Effector memory CD8-positive, alpha-beta T cell (primary cell): ENCODE measurements at places on chromosomes 13 and 19.

- no peak for DNase-seq
- H3K4me1 ChIP-seq: no peaks in the 10 kb centered on the region
- H3K27ac ChIP-seq: no peak overlapping the region
- peaks cover 5% of the 10 kb centered on the region for H3K36me3 ChIP-seq
Observed at GRCh38 chr13:53124623-53125022, 96.0 kb downstream of the OLFM4 start.

DNA sequence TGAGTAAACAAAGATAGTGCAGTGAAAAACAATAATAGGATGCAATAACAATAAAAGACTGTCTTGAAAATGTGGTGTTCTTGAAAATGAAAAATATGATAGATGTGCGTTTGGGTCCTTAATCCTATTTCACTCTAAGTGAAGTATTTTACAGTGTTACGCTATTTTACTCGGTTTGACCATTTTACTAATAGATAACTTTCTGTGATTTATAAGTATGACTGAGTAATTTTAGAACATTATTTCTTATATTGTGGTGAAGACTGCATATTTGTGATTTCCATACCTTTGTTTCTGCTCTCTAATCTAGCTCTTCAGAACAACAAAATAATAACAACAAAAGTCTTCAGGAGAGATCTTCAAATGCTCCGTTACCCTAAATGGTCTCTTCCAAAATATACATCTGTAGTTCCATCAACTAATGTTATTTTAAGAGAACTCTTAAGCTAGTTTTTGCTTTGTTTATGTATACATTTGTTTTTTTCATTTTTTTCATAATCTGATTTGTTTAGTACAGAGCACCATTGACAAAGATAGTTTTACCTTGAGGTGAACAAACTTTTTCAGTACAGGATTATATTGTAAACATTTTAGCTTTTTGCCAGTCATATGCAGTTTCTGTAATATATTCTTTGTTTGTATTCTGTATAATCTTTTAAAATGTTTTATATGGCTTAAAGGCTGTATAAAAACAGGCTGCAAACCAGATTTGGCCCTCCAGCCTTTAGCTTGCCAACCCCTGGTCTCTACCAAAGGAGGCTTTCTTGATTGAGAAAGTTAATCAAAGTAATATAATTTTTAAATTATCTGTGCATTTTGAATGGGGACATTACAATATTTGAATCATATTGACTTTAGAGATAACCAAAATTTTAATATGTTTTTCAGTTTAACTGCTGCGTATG, 1572.7 kb upstream of the PRR20A start:
- no peak overlapping the region for H3K27ac ChIP-seq
- H3K4me1 ChIP-seq: no peaks in the 10 kb centered on the region
- H3K27me3 ChIP-seq: no peaks in the 10 kb centered on the region
- H3K4me3 ChIP-seq: no peak overlapping the region

DNA sequence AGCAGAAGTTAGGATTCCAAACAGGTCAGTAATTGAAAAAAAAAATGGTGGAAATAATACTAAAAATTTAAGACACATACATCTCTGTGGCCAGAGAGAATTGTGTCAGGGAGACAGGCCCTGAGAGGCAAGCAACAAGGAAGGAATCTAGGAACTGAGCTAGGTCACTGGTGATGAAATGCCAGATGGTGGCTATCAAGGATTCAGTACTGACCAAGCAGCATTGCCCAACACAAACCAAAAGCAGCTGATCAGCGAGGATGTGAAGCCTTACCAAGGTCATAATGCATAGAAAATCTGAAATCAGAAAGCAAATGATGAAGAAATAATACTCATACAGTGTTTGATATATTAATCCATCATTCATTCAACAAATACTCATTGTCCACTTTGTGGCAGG, 905.0 kb downstream of the GPC5 start:
- no peak for DNase-seq
- H3K4me3 ChIP-seq: no peak overlapping the region
- no peaks in the 10 kb centered on the region for H3K4me1 ChIP-seq
- H3K27me3 ChIP-seq: no peaks in the 10 kb centered on the region

DNA sequence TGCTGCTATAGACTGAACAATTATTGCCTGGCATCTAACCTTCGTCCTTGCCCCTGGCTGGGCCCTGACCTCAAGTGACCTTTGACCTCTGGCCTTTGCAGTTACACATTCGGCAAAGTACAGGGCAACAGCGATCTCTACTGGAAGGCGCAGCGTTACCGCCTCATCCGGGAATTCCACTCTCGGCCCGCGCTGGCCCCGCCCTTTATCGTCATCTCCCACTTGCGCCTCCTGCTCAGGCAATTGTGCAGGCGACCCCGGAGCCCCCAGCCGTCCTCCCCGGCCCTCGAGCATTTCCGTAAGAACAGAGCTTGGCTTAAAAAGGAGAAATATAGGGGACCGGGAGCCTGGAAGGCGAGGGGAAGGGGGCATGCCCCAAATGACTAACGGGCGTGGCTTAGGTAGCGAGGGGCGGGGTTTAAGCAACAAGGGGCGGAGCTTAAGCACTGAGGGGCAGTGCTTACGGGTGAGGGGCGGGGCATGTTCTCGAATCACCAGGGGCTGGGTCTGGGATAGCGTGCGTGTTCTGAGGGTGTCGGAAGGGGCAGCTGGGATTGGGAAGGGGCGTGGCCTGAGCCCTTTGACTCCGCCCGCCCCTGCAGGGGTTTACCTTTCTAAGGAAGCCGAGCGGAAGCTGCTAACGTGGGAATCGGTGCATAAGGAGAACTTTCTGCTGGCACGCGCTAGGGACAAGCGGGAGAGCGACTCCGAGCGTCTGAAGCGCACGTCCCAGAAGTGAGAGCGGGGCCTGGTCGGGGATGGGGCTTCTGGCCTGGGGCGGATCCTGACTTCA, 52.7 kb downstream of the TRPM4 start:
- DNase-seq: peak; percentile 21
- peaks cover 8% of the 10 kb centered on the region for H3K4me1 ChIP-seq
- no peaks in the 10 kb centered on the region for H3K36me3 ChIP-seq
- peaks cover 8% of the 10 kb centered on the region for H3K27me3 ChIP-seq

DNA sequence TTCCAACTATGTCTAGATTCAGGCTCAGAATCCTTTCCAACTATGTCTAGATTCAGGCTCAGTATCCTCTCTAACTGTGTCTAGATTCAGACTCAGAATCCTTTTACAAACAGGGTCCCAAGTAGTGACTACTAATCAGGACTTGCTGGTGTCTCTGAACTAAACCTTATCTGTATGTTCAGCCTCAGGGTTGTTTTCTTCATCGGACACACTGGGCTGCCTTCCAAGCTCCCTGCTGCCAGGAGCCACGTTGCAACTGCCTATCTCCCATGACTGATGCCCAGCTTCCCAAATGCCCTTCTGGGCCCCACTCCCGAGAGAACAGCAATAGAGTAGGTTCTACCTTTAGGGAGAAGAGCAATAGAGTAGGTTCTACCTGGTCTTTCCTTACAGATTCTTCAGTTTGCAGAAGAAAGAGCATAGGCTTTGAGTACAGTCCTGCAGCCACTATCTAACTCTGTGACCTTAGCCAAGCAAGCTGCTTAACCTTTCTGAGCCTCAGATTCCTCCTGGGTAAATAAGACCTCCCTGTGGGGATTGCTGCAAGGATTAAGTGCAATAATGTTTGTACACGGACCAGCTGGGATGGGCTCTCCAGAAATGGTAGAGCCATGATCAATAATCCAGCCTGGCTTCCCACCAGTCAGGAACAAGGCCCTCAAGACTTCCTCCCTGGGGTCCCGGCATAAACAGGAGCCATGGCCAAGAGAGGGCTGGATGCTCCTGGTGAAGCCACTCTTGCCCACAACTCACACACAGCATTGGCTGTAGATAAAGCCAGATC, 61.5 kb downstream of the ZIC5 start:
- no peak overlapping the region for H3K4me3 ChIP-seq
- peaks cover 34% of the 10 kb centered on the region for H3K27me3 ChIP-seq
- no peak overlapping the region for H3K27ac ChIP-seq
- DNase-seq: no peak
- H3K36me3 ChIP-seq: no peaks in the 10 kb centered on the region

DNA sequence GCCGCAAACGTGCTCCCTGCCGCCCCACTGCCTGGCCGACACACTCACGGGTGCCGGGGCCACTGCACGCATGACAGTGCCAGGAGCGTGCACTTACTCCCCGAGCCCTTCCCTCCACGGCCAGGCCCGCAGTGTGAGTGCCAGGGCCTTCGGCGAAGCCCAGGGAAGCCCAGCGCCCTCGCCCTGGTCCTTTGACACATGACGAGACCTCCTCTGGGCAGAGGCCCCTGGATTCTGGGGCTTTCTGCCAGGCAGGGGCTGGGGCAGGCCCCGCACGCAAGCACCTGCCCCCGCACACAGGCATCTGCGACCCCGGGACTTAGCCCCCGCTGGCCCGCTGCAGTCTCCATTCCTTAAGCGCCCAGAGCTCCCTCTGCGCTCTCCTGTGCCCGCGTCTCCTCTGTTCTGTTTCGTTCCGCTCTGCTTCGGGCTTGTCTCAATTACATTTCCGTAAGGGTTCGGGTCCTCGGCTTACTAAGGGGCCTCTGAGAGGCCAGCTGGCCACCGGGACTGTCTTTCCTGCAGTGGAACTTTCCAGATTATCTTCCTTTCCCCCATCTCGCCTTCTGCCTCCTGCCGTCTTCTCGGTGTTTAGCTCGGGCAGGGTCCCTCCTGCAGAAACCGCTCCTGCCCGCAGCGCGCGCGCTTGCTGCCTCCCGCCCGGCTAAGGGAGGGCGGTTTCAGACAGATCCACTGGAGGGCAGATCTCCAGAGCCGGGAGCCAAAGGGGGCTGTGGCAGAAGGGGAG, 98.8 kb downstream of the ING1 start:
- no peak for DNase-seq
- no peaks in the 10 kb centered on the region for H3K36me3 ChIP-seq
- peak overlapping the region; percentile 60 for H3K4me3 ChIP-seq
- H3K27me3 ChIP-seq: peaks cover 47% of the 10 kb centered on the region

DNA sequence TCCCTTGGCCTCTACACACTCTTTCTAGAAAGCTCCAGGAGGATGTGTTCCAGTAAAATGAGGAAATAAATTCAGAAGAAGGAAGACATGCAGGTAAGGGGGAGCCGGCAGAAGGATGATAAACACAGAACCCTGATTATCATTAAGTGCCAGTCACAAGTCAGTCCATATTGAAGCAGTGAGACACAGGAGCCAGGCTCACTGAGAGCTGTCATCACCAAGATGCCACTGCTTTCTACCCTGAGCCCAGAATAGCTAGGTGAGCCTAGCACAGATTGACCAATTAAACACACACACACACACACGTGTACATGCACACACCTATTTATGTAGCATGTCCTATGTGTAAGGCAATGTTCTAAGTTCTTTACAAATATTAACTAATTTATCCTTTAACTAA, 211.4 kb upstream of the IPO5 start:
- no peaks in the 10 kb centered on the region for H3K27me3 ChIP-seq
- H3K27ac ChIP-seq: no peak overlapping the region
- H3K4me3 ChIP-seq: no peak overlapping the region
- H3K36me3 ChIP-seq: no peaks in the 10 kb centered on the region
- H3K4me1 ChIP-seq: no peaks in the 10 kb centered on the region
- no peak for DNase-seq

DNA sequence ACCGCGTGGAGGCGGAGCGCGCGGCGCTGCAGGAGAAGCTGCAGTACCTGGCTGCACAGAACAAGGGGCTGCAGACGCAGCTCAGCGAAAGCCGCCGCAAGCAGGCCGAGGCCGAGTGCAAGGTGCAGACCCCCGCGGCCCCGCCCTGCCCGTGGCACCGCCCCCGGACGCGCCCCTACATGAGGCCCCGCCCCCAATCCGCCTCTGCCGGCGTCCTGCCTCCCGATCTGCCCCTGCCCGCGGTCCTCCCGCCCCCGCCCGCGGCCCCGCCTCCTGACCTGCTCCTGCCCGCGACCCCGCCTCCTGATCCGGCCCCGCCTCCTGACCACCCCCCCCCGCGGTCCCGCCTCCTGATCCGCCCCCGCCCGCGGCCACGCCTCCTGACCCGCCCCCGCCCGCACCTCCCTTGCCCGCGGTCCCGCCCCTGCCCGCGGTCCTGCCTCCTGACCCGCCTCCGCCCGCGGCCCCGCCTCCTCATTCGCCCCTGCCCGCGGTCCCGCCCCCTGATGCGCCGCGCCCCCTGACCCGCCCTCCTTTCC, 11.7 kb downstream of the PRR36 start:
- peaks cover 52% of the 10 kb centered on the region for H3K27me3 ChIP-seq
- H3K4me3 ChIP-seq: peak overlapping the region; percentile 54
- H3K36me3 ChIP-seq: peaks cover 6% of the 10 kb centered on the region

DNA sequence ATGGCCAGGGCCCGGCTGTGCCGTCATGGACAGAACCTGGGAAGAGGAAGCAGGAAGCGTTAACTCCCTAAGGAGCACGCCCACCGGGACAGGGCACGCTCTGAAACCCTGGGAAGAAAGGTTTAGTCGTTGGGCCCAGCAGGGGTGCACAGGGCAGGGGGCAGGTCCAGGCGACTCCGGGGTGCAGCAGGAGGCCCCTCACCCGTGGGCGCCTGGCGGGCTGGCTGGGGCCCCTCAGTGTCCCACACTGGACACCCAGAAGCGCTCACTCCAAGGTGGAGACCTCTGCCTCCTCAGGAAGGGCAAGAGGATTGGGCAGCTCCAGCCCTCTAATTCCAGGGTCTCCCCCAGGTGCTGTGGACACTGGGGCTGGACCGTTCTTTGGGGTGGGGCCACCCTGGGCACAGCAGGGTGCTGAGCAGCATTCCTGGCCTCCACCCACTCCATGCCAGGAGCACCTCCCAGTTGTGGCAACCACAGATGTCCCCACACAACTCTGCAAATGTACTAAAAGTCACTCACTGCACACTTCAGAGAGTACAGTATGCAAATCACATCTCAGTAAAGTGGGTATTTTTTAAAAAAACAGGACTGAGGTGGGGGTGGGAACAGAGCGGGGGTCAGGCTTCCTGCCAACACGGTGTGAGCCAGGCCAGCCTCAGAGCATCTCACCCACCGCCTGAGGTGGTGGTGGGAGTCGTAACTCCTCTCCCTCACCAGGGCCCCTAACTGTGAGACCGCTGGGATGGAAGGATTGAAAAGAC, 35.2 kb downstream of the PIP5K1C start:
- H3K36me3 ChIP-seq: peaks cover 10% of the 10 kb centered on the region
- no peaks in the 10 kb centered on the region for H3K27me3 ChIP-seq
- H3K4me1 ChIP-seq: peaks cover 13% of the 10 kb centered on the region

GRCh38 chr13:56953965-56954364, 186.8 kb upstream of the PRR20A start:
- no peaks in the 10 kb centered on the region for H3K36me3 ChIP-seq
- no peaks in the 10 kb centered on the region for H3K27me3 ChIP-seq
- no peak overlapping the region for H3K27ac ChIP-seq
- no peak for DNase-seq
- H3K4me1 ChIP-seq: no peaks in the 10 kb centered on the region
- H3K4me3 ChIP-seq: no peak overlapping the region

- peaks cover 11% of the 10 kb centered on the region for H3K27me3 ChIP-seq
- peak overlapping the region; percentile 81 for H3K27ac ChIP-seq
- peak; percentile 92 for DNase-seq
- H3K4me3 ChIP-seq: peak overlapping the region; percentile 85
Observed at GRCh38 chr19:1239796-1240737, 1.5 kb upstream of the ATP5F1D start.

GRCh38 chr19:46191972-46192371, 37.6 kb upstream of the IGFL1 start:
- no peaks in the 10 kb centered on the region for H3K36me3 ChIP-seq
- H3K4me1 ChIP-seq: no peaks in the 10 kb centered on the region
- H3K27me3 ChIP-seq: peaks cover 81% of the 10 kb centered on the region
- DNase-seq: no peak
- no peak overlapping the region for H3K27ac ChIP-seq

GRCh38 chr13:100440751-100441425, 147.7 kb downstream of the GGACT start:
- DNase-seq: no peak
- H3K36me3 ChIP-seq: no peaks in the 10 kb centered on the region
- H3K27ac ChIP-seq: no peak overlapping the region
- H3K4me1 ChIP-seq: peaks cover 3% of the 10 kb centered on the region
- no peaks in the 10 kb centered on the region for H3K27me3 ChIP-seq
- no peak overlapping the region for H3K4me3 ChIP-seq

- DNase-seq: no peak
- no peaks in the 10 kb centered on the region for H3K27me3 ChIP-seq
- no peaks in the 10 kb centered on the region for H3K36me3 ChIP-seq
- peaks cover 22% of the 10 kb centered on the region for H3K4me1 ChIP-seq
Observed at GRCh38 chr13:46561691-46562090, 8.7 kb downstream of the LRCH1 start.
